SK-N-MC (cell line): ENCODE measurements at places on chromosomes 7 and 10.

- no peak for DNase-seq
Observed at GRCh38 chr7:111516612-111517011, 45.7 kb downstream of the IMMP2L start.

DNA sequence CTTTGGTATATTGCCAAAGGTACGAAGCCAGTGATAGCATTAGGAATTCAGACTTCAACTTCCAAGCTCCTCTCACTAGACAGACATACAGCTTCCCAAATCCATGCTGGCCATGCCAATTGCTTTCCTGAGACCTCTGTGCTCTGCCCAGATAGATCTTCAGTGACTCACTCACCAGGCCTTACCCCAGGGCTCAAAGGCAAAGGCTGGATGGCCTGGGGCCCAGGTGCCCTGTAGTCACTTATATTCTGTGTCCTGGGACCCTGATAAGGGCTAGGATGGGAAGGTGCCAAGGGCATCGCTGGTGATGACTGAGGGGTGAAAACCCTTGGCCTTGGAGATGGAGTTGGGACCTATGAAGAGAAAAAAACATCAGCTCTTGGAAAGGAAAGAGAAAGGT lies 27.7 kb downstream of the WNT8B start:
- DNase-seq: no peak

- no peak for DNase-seq
Observed at GRCh38 chr7:24975644-24976260, 4.2 kb downstream of the OSBPL3 start.

DNA sequence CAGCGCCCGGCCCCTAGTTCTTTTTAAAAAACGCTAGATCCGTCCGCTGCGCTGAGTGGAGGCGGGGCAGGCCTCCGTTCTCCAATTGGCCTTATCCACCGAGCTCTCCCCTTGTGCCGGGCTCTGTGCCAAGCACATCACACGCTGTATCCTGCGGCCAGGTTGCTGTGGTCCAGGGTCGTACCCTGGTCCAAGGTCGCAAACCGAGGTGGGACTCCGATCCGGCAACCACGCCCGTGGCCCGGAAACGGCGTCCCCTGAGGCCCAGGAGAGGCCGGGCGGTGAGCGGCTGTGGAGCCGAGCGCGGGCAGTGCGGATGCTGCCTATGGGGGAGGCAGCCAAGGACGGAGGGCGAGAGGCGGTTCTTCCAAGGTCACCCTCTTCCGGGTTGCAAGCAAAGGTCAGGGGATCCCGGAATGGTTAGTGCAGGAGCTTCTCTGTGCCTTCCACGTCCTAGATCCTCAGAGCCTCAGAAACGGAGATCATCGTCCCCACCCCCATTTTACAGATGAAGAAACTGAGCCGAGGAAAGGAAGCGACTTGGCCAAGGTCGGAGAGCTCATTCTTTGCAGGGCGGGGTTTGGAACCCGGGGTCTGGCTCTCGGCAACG lies 72.4 kb upstream of the LRRC4 start:
- no peak for DNase-seq

GRCh38 chr7:259751-260405 lies 30.1 kb upstream of the FOXL3 start:
- no peak for DNase-seq

DNA sequence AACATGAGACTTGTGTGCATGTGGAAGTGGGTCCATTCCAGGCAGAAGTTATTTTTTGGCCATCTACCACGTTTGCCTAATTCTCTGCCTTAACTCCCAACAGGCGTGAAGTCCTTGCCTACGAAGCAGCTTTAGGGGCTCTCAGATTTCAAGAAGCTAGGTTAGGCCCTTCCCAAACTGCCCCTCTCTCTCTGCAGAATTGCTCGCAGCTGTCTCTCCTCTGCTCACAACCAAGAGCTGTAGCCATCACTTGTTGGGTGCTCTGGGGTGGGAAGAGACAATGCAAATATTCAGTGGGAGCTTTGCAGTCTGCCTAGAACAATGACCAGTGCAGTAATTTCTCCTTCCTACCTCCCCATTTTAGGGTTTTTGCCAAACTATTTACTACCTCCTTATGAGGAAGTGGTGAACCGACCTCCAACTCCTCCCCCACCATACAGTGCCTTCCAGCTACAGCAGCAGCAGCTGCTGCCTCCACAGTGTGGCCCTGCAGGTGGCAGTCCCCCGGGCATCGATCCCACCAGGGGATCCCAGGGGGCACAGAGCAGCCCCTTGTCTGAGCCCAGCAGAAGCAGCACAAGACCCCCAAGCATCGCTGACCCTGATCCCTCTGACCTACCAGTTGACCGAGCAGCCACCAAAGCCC lies 24.9 kb downstream of the CYP17A1 start:
- no peak for DNase-seq

DNA sequence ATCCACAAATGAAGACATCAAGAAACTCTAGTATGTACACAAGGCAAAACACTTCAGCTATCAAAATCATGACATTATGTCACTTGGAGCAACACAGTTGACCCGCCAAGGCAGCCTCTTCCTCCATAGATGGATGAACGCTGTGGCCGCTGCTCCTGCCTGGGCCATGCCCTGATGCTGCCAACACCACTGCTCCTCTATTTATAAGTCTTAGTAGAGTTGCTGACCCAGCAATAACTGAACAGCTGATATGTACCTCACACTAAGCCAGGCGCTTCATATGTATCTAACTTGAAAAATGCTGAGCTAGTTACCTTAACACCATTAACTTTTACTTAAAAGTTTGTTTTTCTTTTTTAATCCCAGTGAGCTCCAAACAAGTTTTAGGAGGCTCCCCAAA lies 131.9 kb downstream of the LYZL1 start:
- DNase-seq: no peak

- no peak for DNase-seq
Observed at GRCh38 chr10:10327934-10328333, 689.7 kb upstream of the CELF2 start.

DNA sequence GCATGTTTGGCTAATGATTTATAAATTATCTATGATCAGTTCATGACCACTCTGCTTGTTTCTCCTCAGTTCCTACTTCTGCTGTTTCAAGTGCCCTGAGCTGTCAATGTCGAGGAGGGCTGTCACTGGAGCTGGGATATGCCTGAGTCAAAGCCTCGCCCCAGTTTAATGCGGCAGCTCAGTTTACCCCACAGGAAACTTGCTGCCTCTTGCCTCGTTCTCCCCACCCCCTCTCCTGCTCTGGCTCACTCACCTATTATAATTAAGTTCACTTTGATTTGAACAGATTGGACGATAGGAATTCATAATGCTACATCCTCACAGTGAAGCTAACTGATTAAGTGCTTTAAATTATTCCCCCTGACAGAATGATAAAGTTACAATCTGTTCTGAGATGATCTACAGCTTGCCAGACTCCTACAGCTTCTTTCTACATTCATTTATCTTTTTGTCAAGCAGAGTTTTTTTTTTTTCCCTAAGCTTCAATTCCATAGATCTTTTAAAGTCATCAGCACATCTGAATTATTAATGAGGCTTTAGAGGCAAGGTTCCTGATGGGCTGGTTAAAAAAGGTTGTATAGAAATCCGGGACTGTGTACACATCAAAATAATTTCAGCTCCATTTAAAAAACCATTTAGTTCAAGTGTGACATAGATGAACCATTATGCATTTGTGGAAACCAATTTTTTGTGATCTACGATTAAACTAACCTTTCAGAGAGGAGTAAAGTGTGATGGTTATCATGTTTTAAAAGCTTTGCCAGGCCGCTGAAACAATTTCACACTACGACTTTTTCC lies 758.3 kb downstream of the KCNMA1 start:
- DNase-seq: no peak

DNA sequence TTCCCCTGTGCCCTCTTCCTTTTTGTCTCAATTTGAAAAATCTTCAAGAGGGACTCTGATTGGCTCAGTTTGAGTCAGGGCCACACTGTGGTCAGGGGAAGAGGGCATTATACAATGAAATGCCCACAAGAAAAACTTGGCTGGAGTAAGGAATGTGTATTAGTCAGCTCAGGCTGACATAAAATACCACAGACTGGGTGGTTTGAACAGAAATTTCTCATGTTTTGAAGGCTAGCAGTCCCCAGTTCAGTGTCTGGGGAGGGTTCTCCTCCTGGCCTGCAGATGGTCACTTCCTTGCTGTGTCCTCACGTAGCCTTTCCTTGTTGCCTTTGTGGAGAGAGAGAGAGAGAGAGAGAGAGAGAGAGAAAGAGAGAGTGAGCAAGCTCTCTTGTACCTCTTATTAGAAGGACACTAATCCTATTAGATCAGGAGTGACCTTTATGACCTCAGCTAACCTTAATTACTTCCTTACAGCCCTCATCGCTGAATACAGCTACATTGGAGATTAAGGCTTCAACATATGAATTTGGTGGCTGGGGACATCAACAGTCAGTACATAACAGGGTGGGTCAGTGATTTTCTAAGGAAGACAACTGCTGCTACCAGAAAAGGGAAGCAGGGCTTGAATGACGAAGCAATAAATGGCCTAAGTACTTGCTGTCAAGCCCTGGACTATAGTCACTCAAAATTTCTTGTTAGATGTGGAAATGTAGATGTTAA lies 25.8 kb upstream of the FAM13C start:
- DNase-seq: no peak

GRCh38 chr10:88413412-88413811 lies 169.7 kb downstream of the RNLS start:
- no peak for DNase-seq

GRCh38 chr7:42605406-42606192 lies 306.3 kb downstream of the C7orf25 start:
- no peak for DNase-seq

DNA sequence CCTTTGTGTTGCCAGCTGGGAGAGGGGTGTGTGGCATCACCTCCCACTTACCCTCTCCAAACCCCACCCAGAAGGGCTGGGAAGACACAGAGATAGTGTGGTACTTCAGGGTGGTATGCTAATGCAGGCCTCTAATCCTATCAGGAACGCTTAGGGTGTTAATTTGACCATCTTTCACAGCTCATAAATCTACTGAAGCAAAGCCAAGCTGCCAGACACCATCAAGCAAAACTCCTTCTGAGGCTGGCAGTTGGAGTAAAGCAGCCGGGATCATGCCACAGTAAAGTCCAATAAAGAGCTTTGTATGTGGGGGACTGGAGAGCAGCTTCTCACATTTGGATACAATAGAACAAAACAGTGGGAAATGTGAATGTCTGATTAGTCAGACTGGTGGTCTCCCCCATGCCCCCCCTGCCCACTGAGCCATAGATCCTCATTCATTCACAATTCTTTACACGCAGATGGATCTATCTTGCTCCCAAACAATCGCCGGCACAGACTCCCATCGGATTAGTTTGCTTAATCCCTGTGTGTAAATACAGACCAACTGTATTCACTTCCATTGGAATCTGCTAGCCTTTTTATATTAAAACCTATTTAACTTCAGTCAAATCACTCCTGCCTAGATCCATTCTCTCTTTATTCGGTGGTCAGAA lies 29.6 kb downstream of the FGFBP3 start:
- DNase-seq: no peak

DNA sequence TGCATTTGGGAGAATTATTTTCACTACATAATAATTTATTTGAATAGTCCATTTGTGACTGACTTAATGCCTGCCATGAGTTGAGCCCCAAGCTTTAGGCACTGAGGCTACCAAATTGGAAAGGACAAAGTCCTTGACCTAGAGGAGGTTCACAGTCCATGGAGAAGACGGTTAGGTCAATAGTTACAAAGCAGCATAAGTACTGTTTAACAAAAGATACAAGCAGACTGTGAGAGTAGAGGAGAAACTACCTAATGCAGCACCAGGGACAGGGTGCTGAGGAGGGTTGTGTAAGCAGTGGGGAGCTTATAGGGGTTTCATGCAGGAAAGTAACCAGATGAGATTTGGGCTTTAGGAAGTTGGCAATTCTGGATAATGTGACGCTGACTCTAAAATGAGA lies 139.2 kb downstream of the LCOR start:
- DNase-seq: no peak

- DNase-seq: no peak
Observed at GRCh38 chr10:17120694-17121093, 8.9 kb downstream of the CUBN start.

DNA sequence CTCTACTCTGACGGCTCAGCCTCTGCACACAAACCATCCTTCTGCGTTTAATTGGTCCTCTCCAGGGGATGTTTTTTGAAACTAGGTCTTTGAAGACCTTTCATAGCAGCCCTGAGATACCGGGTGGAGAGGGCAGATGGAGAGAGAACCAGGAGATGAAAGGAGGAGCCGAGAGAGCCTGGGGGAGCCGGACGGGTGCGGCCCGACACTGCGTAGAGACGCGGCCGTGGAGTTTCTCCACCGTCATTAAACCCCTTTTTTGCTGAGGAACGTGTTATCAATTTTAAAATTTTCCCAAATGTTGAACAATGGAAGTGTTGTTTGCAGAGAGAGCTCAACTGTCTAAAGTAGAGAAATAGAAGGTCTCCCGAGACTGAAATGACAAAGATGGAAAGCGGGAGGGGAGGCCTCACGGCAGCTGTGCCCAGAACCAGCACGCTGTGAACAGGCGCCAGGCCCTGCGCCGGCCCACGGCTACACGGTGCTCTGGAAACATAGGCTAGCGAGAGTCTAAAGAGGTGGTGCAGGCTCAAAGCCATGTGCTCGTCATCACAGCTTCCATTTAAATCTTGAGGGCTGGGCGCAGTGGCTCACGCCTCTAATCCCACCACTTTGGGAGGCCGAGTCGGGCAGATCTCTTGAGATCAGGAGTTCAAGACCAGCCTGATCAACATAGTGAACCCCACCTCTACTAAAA lies 307.0 kb downstream of the PTPRN2 start:
- no peak for DNase-seq

DNA sequence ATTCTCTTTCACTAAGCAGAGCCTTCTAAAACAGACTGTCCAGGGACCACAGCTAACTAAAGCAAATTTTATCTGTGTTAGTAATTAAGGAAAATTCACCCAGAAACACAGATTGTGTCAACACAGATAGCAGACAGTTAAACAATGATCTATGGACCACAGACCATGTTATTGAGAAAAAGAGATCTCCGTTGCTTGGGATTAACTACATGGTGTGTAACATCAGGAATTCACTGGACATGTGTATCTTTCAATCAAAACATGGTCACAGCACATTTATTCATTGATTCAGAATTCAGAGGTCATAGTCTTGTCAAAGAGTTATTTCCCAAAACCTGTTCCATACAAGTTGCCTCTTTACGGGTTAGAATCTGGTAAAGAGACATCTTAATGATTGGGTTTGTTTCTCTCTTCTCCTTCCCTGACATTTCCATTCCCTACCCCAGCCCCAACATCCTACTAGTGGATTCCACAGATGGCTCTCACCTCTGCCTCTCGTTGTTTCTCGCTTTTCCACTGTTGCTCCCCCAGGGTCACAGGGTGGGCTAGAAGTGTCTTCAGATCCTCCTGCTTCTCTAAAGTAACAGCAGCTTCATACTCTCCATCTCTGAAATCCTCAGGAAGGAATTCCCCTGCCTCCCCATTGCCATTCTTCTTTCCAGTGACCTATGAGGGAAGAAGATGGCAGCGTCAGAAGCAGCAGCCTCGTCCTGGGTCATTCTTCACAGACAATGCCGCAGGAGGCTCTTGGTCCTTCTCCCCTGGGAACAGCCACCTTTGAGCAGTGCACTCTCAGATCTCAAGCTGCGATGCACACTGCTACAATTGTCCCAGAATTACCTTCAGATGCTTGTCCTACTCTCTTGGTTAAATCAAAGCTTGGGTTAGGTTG lies 958 bp downstream of the ANKRD1 start:
- DNase-seq: no peak

- no peak for DNase-seq
Observed at GRCh38 chr10:77620731-77621130, 16.9 kb downstream of the KCNMA1 start.
